Occipital lobe (tissue), 3 donors: ENCODE measurements at places on chromosomes 7 and 10. TPM values are rescaled to one million over a fixed set of nuclear protein-coding genes. Genes with fewer than 3 reads are reported as not detected.

Gene AKR1C4
- total RNA-seq, result not detected

Gene SLC26A5
- not detected for total RNA-seq

Gene CALML5
- not detected for total RNA-seq

Gene GPR85
- total RNA-seq, result 272 TPM

Gene EPHB4
- 8.4 TPM for total RNA-seq

Gene SPDYE6
- 0.16 TPM for total RNA-seq

Gene EXOSC1
- total RNA-seq, result 38.7 TPM

Gene ANKRD1
- not detected for total RNA-seq

Gene PDZD7
- 4.5 TPM for total RNA-seq

Gene MYH16
- not detected for total RNA-seq

Gene SOSTDC1
- total RNA-seq, result 12.6 TPM

GRCh38 chr7:137871170-137871915 is 24.6 kb upstream of the DGKI start:
- DNase-seq, result no peak

GRCh38 chr7:303884-304573 is 14.1 kb downstream of the FOXL3 start:
- DNase-seq, result no peak

DNA sequence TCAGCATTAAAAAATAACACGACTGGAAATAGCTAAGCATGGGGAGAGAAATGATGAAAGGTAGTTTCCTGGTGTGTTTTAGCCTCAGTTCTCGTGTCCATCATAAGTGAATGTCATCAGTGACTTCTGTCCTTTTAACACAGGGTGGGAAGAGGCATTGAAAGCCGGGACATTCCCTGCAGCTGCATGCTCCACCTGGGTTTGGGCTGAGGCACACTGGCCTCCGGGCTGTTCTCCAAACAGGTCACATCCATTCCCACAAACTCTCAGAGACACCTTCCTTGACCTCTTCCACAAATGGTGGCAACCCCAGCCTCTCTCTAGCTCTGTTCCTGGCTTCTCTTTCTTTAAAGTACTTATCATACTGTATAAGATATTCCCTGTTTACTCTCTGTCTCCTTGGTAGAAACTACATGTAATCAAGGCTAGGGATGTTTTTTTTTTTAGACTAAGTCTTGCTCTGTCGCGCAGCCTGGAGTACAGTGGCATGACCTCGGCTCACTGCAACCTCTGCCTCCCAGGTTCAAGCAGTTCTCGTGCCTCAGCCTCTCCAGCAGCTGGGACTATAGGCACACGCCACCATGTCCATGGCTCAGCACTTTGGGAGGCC is 22.6 kb downstream of the BAIAP2L1 start:
- DNase-seq, result no peak

DNA sequence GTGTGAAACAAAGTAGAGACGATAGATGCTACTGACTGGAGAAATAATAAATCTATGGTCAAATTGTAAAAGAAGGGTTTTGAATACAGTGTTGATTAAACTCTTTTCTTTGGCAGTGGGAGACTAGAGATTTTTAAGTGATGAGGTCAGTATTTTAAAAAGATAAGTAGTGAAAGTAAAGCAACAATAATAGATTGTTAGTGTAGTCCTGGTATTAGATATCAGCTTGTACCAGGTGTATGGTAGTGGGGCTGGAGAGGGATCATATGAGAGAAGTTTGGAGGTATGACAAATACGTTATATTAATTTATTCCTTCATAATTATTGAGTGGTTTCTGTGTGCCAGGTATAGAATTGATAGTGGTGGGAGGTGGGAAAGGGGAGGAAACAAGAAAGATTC is 25.2 kb downstream of the PHTF2 start:
- DNase-seq, result no peak

GRCh38 chr10:128528167-128528566 is 401.9 kb upstream of the MKI67 start:
- DNase-seq, result no peak

DNA sequence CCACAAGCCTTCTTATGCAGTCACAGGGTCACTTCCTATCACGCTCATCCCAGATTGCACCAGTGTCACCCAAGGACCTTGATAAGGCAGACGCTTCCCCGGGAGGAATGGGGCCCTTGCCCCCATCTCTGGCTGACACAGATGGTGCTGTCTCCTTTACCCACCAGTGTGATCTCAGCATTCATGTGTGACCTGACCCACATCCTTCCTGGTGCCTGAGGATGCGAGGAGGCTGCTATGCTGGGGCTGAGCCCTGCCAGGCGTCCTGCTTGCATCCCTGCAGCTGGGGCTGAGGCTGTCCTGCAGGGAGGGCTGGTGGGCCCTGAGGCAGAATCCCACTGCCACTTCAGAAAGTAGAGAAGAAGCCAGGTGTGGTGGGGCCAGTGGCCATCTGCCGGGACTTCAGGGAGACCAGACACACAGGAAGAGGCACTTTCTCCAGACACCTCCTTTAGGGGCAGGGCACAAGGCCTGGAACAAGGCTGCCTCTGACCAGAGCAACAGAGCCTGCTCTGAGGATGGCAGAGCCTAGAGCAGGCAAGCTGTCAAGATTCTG is 35.3 kb downstream of the RASGEF1A start:
- DNase-seq, result no peak

DNA sequence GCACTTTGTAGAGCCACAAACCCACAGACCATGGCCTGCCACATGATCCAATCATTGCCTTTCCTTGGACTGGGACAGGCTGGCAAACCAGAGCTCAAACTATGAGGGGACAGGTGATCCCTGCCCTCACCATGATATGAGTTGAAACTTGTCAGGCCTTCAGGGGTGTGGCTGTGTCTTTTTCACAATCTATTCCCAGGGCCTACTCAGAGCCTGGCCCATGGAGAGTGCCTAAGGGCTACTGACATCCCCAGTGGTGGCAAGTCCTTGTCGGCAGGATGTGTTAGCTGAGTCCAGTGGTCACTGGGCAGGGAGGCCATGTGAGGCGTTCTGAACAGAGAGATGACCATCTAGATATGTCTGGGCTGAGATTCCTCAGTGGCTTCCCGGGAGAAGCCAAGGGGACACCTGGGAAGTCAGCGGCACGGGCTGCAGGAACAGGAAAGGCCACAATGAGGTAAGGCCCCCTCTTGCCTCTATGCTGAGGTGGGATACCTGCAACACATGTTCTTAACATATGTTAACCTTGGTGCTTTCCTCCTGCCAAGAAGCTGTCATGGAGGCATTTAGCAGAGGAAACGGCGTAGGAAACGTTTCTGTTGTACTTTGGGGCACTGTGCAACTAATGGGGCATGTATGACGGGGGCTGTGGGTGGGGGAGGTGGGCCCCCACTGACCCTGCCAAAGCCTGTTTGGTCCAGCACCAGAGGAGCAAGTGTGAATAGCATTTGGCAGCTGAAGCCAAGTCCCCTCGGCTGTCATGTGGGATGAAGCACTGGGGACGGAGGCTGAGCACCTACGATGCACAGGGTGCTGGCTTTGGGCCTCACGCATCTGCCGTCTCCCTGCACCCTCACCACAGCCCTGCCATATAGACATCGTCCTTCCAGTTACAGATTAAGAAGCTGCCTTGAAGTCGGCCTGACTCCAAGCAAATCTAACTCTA is 384.0 kb downstream of the RPS24 start:
- no peak for DNase-seq

DNA sequence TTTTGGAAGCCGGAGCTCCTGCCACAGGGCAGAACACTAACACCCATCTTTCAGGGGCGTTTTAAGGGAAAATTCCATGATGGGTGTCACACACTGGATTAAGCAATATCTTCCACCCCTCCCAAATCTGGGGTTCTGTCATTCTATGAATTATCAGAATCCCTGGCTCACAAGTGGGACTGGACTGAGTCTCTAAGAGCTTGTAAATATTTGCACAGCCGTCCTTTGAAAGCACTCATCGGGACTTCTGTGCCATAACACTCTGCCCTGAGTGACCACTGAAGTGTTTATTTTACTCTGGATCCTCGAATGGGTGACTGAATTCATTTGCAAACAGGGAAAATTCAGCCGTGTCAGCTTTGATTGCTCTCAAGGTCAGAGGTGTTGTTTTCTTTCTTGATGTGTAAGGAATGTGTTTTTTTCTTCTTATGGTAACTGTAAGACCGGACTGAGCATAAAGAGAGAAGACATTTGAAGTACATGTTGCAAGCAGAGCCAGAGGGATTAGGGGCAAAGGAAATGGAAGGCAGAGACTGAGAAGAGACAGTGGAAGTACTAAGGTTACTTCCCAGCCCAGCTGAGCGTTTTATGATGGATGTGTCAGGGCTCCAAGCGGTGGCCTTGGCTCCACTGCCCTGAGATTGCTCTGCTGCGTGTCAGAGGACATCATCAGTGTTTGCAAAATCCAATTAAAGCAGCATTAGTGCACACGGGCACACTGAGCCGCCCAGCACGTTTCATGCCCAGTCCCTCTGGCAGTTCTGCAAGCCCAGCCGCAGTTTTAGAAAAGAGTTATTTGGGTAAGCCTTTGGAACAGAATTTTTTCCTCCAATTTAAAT is 17.7 kb upstream of the GTPBP4 start:
- DNase-seq, result no peak

GRCh38 chr7:47516386-47516785 is 65.5 kb downstream of the TNS3 start:
- DNase-seq, result no peak

DNA sequence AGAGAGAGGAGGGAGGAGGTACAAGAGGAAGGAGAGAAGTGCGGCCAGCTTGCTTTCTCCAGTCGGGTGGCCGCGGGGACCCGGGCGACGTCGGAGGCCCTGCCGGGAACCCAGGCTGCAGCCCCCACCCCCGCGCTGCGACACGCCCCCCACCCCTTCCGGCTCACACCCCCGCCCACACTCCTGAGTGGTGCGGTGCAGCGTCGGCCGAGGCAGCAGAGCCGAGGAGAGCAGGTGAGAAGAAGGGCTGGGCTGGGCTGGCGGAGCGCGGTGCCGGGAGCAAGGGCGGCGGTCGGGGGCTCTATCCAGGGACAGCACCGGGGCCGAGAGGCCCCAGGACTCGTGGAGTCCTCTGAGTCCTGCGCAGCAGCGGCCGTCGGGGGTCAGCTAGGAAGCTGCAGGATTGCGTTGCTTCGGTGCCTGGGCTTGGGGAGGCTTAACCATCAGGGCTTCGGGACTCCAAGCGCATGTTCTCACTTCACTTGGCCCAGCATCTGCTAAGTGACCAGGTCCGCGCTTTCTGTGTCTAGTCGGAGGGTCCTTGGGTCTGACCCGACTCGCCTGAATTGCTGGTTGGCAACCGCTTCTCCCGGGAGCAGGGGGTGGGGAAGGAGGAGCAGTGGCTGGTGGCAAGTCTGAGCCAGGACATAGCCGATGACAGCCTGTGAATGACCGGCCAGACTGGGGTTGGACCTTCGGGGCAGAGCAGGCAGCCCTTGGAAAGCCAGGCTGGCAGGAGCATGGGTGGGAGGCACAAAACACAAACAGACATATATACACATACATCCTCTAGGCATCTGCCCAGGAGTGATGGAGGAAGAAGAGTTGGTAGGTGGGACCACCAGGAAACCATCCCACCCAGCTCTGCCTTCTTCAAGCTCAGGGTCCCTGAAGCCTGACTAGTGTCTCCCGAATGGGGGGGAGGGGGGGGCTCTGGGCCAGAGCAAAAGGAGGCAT is 683 bp downstream of the CHAT start:
- no peak for DNase-seq

GRCh38 chr10:28312572-28312971 is 9.7 kb upstream of the MPP7 start:
- DNase-seq, result no peak

DNA sequence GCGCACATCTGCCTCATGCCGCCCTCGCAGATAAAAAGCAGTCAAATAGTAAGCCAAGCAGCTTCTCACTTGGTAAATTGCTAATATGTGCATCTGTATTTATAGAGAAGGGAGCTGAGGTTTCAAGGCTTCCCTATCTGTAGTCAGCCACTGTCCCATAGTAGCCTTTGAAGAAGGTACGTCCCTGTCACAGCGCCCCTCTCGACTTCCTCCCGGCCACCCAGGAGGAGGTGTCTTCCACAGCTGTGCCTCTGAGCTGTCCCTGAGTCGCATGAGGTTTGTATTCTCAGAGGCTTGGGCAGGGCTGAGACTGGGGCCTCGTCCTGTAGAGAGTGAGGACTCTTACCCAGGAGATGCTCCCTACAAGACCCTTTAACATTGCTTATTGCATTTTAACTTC is 49.0 kb downstream of the SPOCK2 start:
- DNase-seq, result no peak

- no peak for DNase-seq
These were observed 425.4 kb downstream of the EXOC4 start for GRCh38 chr7:133678137-133678814.

DNA sequence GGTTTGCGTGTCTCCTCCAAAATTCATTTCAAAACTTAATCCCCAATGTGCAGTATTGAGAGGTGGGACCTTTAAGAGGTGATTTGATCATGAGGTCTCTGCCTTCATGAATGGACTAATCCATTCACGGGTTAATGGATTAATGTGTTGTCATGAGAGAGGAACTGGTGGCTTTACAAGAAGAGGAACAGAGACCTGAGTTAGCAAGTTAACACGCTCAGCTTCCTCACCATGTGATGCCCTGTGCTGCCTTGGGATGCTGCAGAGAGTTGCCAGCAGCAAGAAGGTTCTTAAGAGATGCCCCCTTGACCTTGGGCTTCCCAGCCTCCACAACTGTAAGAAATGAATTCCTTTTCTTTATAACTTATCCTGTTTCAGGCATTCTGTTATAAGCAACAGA is 3.7 kb upstream of the TCTN3 start:
- no peak for DNase-seq
